Glutamatergic neuron (in vitro differentiated cells): ENCODE measurements at places on chromosomes 13 and 19.

- H3K36me3 ChIP-seq, result no peaks in the 10 kb centered on the region
- H3K27me3 ChIP-seq, result peaks cover 11% of the 10 kb centered on the region
- DNase-seq, result no peak
- H3K27ac ChIP-seq, result no peak overlapping the region
- H3K4me1 ChIP-seq, result peaks cover 3% of the 10 kb centered on the region
Observed at GRCh38 chr19:49061445-49061844, 3.2 kb downstream of the NTF4 start.

GRCh38 chr13:53264751-53265385 lies 236.3 kb downstream of the OLFM4 start:
- no peak overlapping the region for H3K27ac ChIP-seq
- H3K4me3 ChIP-seq, result no peak overlapping the region
- H3K4me1 ChIP-seq, result no peaks in the 10 kb centered on the region
- H3K36me3 ChIP-seq, result no peaks in the 10 kb centered on the region
- no peak for DNase-seq

DNA sequence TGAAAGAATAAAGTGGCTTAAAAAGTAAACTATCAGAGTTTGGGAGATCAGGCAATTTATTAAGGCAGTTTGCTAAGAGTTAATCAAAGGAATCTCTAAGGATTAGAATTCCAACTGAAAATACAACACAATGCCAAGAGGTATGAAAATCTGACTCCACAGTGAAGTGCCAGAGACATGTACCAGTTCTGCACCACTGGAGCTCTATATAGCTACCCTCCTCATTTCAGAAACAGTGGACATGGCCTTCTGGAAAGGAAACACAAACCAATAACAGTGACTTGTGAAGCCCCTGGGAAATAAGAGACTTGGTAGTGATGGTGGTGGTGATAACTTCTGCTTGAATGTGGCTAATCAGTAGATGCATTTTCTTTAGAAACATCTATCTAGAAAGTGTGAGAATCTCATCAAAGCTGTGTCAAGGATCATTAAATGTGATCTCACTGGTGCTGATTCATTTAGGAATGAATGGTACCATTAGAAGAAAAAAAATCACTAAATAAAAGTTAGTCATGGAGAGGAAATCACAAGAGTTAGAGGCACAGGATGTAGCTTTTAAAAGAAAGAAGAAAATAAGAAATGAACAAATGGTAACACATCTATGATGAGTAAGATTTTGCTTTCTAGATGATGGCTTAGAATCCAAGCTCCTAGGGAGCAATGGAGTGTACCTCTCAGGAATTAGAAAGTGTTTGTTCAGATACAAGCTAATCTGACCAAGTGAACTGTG lies 20.1 kb upstream of the N4BP2L1 start:
- H3K27me3 ChIP-seq, result no peaks in the 10 kb centered on the region
- peaks cover 12% of the 10 kb centered on the region for H3K4me1 ChIP-seq
- H3K27ac ChIP-seq, result no peak overlapping the region
- no peaks in the 10 kb centered on the region for H3K36me3 ChIP-seq

- DNase-seq, result peak; percentile 84
- H3K36me3 ChIP-seq, result no peaks in the 10 kb centered on the region
- peaks cover 7% of the 10 kb centered on the region for H3K4me1 ChIP-seq
- peaks cover 10% of the 10 kb centered on the region for H3K27me3 ChIP-seq
- H3K4me3 ChIP-seq, result peak overlapping the region; percentile 95
Observed at GRCh38 chr19:23415561-23416191, 20.4 kb upstream of the ZNF91 start.

GRCh38 chr19:32129141-32129540 lies 216.3 kb upstream of the ZNF507 start:
- no peaks in the 10 kb centered on the region for H3K36me3 ChIP-seq
- no peak overlapping the region for H3K27ac ChIP-seq
- H3K4me1 ChIP-seq, result peaks cover 10% of the 10 kb centered on the region
- no peak overlapping the region for H3K4me3 ChIP-seq

DNA sequence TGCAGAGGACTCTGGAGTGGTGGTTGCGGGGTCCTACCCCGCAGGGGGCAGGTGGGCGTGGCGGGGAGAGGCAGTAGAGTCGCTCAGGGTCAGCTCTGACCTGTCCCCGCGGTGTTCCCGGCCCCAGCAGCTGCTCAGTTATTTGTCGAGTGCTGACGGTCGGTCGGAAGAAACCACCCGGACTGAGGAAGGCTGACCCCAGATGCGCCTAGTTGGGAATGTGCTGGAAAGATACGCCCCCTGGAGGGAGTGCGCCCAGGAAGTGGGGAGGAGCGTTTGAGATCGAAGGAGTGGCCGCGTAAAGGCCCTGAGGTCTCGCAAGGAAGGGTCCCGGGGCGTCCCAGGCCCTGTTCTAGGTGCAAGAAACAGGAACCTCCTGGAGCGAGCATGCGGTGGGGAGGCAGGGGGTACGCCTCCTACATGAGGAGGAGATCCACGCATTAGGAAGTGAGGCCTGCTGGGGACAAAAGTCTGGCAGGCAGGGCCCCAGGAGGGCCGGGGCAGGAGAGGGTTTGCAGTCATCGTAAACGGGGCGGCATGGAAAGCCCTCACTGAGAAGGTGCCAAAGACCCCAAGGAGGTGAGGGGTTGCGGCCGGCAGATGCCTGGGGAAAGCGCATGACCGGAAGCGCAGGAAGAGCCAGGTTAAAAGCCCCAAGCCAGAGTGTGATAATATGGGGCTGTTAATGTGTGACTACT lies 9.2 kb downstream of the CCDC8 start:
- DNase-seq, result no peak
- peaks cover 23% of the 10 kb centered on the region for H3K4me1 ChIP-seq
- peak overlapping the region; percentile 83 for H3K4me3 ChIP-seq
- no peaks in the 10 kb centered on the region for H3K36me3 ChIP-seq
- H3K27ac ChIP-seq, result peak overlapping the region; percentile 82

DNA sequence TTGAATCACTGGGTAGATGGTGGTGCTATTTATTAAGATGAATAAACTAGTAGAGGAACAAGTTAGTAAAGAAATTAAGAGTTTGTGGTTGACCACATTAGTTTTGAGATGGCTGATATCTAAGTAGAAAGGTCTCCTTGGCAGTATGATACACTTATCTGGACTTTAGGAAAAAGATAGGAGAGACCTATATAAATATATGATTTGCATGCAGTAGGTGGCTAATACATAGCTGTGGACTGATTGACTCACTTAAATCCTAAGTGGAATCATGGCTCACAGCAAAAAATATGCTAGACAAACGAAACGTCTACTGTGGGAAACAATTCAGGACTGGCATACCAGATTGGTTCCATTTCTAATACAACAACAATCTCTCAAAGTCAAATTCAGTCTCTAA lies 92.0 kb downstream of the CAB39L start:
- H3K36me3 ChIP-seq, result peaks cover 4% of the 10 kb centered on the region
- H3K27me3 ChIP-seq, result no peaks in the 10 kb centered on the region
- no peaks in the 10 kb centered on the region for H3K4me1 ChIP-seq
- no peak overlapping the region for H3K27ac ChIP-seq
- DNase-seq, result no peak
- H3K4me3 ChIP-seq, result no peak overlapping the region

GRCh38 chr13:41942462-41943094 lies 18.3 kb downstream of the VWA8 start:
- H3K4me1 ChIP-seq, result peaks cover 3% of the 10 kb centered on the region
- no peak overlapping the region for H3K4me3 ChIP-seq
- no peak overlapping the region for H3K27ac ChIP-seq
- peak; percentile 44 for DNase-seq

DNA sequence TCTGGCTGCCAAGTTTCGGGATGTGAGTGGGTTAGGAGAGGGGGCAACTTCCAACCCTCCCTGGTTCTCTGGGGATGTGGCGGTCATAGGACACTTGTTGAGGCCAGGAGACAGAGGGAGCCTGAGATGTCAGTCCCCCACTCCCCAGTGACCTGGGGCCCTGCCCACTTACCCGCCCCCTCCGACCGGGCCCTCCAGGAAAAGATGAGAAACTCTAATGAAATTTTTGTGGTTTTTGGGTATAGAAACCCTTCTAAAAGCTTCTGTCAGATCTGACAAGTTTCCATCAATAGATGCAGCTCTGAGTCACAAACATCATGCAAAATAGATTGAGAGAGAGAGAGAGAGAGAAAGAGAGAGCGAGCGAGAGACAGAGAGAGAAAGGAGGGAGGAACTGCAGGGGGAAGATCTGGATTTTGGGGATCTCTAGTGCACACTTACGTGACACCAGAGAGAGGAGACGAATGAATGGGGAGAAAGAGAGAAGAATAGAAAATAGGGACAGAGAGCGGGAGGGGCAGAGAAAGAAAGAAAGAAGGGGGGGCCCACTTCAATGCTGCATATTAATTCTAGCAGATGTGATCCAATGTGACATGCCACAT lies 94.0 kb downstream of the PTPRS start:
- no peaks in the 10 kb centered on the region for H3K36me3 ChIP-seq
- peaks cover 13% of the 10 kb centered on the region for H3K27me3 ChIP-seq
- no peak overlapping the region for H3K4me3 ChIP-seq
- peaks cover 14% of the 10 kb centered on the region for H3K4me1 ChIP-seq
- H3K27ac ChIP-seq, result peak overlapping the region; percentile 5

- DNase-seq, result no peak
- H3K27ac ChIP-seq, result no peak overlapping the region
- H3K4me3 ChIP-seq, result no peak overlapping the region
- H3K27me3 ChIP-seq, result peaks cover 4% of the 10 kb centered on the region
- H3K36me3 ChIP-seq, result peaks cover 25% of the 10 kb centered on the region
Observed at GRCh38 chr19:51915324-51915867, 10.6 kb upstream of the ZNF649 start.
